ENCODE measurements at places on chromosomes 5 and 9. TPM values are rescaled to one million over a fixed set of nuclear protein-coding genes. Genes with fewer than 3 reads are reported as not detected.

- H3K4me3 ChIP-seq = no peak overlapping the region
- H3K27me3 ChIP-seq = no peaks in the 10 kb centered on the region
- no peaks in the 10 kb centered on the region for H3K36me3 ChIP-seq
- DNase-seq = peak; percentile 32
These were observed 27.4 kb downstream of the FAM219A start for GRCh38 chr9:34430843-34431437.

GRCh38 chr5:174745590-174746103 lies 21.3 kb downstream of the MSX2 start:
- no peak overlapping the region for H3K27ac ChIP-seq
- no peak overlapping the region for H3K4me3 ChIP-seq
- H3K27me3 ChIP-seq = peaks cover 12% of the 10 kb centered on the region
- no peak for DNase-seq
- H3K4me1 ChIP-seq = no peaks in the 10 kb centered on the region

DNA sequence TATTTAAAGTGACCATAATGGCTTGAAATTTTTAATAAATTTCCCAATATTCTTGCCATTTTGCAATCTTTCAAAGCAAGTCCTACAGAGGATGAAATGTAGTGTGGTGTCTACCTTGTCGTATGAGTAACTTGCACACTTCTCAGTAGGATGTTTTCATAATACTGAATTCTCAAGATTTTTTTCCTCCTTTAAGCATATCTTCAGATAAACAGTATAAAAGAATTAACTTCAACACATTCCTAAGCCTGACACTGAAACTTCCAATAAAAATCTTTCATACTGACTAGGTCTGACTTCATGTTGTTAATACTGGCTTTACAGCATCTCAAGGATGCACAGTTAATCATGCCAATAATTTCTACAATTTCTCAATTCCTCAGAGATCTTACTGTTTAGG lies 62.0 kb downstream of the DROSHA start:
- H3K4me1 ChIP-seq = no peaks in the 10 kb centered on the region
- no peak overlapping the region for H3K4me3 ChIP-seq
- H3K27ac ChIP-seq = no peak overlapping the region
- DNase-seq = no peak
- H3K36me3 ChIP-seq = peaks cover 3% of the 10 kb centered on the region

- H3K27me3 ChIP-seq = no peaks in the 10 kb centered on the region
- H3K4me1 ChIP-seq = peaks cover 9% of the 10 kb centered on the region
- H3K27ac ChIP-seq = peak overlapping the region; percentile 96
- no peak for DNase-seq
- H3K4me3 ChIP-seq = peak overlapping the region; percentile 95
- H3K36me3 ChIP-seq = no peaks in the 10 kb centered on the region
These were observed 632 bp upstream of the PRKAA1 start for GRCh38 chr5:40798801-40799210.

DNA sequence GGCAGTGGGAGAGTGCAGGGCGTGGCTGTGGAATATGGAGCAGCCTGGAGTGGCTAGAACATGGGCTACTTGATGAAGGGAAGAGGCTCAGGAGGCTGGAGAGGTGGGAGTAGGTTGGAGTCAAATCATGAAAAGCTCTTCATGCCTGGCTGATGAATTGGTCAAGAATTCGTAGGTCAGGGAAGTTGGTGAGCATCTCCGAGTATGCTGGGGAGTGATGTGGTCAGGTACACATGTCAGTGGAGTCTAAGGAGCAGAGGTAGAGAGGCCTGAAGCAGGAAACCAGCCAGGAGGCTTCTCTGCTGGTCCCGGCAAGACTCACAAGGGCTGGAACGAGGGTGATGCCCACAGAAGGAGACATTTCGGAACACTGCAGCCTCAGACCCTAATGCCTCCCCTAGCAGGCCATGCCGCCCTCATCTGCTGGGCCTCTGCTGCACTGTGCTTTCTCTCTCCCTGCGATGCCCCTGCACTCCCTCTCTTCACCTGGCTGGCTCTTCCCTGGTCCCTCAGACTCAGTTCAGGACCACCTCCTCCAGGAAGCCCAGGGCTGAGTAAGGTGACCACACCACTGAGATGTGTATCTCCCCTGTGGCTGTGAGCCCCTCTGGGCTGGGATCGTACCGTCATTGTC lies 33.6 kb downstream of the TMOD1 start:
- H3K4me3 ChIP-seq = no peak overlapping the region
- no peaks in the 10 kb centered on the region for H3K4me1 ChIP-seq
- H3K27me3 ChIP-seq = no peaks in the 10 kb centered on the region
- no peaks in the 10 kb centered on the region for H3K36me3 ChIP-seq

DNA sequence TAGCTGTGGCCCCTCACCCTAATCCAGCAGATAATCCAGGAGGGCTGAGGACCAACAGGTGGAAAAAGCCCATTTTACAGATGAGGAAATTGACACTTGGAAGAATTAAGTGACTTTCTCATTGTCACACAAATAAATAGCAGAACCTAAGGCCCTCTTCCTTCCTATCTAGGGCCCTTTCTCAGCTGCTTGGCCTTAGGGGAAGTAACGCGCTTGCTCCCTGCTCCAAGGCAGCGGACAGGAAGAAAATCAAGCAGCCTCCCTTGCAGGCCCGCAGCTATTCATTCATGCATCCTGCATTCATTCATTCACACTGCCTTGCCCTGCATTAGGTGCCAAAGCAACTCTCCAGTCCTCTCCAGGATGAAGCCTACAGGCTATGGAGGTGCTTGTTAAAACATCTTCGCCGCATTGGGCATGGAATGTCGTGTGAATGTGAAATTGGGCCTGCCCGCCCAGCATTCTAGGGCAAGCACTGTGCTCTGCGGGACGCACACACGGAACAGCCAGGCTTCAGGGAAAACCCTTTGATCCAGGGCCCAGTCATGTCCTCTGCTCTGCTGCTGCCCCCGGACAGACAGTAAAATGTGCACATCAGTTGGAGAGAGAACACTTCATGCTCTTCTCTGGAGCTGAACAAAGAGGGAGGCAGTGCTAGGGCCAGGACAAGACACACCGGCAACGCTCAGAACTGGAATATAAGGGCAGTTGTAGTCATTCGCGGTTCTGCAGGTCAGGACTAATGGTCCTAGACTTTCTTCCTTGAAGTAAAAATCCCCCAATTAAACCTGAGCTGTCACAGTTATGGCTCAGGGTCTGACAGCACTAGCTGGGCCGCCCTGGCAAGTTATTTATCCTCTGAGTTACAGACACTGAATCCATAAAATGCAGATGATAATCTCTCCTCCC lies 166.0 kb downstream of the COL23A1 start:
- H3K27ac ChIP-seq = no peak overlapping the region
- no peaks in the 10 kb centered on the region for H3K4me1 ChIP-seq
- H3K27me3 ChIP-seq = no peaks in the 10 kb centered on the region
- H3K36me3 ChIP-seq = no peaks in the 10 kb centered on the region

- no peak for DNase-seq
- no peaks in the 10 kb centered on the region for H3K4me1 ChIP-seq
- H3K4me3 ChIP-seq = no peak overlapping the region
- H3K27me3 ChIP-seq = peaks cover 8% of the 10 kb centered on the region
These were observed 4.8 kb upstream of the ACOT12 start for GRCh38 chr5:81398741-81399140.

DNA sequence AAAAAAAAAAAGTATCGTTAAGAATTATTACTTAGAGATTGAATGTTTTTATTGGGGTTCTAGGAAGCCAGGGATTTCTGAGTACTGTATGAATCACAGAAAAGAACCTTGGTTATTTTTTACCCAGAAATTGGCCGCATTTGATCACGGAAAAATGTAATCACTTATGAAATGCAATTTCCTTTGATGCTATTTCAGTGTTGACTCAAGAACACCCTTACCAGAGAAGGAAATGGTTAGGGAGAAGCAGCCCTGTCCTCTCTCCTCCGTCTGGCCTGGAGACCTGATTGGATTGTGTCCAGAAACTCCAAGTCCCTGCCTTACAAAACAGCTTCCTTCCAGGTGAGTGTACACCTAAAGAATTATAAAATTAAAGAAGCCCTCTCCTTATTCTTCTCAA lies 116.7 kb downstream of the MED10 start:
- H3K4me3 ChIP-seq = no peak overlapping the region
- DNase-seq = no peak
- H3K27ac ChIP-seq = no peak overlapping the region
- H3K27me3 ChIP-seq = no peaks in the 10 kb centered on the region
- H3K36me3 ChIP-seq = no peaks in the 10 kb centered on the region

DNA sequence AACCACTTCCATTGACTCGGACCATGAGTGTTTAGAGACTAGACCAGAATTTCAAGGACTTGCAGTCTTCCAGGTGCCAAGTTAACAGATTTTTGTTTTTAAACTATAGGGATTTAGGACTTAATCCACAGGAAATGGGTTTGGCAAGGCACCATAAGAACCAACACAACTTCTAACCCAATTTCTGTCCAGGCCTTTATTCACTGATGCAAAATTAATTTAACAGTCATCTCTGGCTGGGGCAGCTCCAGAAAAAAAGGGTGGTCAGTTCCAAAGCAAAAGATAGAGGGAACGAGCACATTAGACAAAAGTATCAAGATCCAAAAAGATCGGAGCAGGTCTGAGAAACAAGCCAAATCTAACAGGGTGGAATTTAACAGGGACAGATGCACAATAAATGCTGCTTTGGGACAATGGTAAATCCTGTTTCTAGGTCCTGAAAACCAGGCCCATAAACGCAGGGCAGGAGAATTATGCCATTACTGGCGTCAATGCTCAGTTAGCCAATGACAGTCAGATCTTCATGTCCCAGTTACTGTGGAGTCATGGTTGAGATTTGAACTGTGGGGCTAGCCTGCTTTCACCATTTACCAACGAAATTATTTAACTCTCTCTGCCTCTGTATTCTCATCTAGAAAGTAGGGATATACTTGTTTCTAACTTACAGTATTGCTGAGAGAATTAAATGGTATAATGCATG lies 590.8 kb upstream of the BRINP1 start:
- H3K4me1 ChIP-seq = no peaks in the 10 kb centered on the region
- H3K36me3 ChIP-seq = no peaks in the 10 kb centered on the region
- H3K27ac ChIP-seq = no peak overlapping the region
- no peak for DNase-seq

GRCh38 chr5:126126574-126126973 lies 296.6 kb upstream of the GRAMD2B start:
- no peaks in the 10 kb centered on the region for H3K27me3 ChIP-seq
- no peak overlapping the region for H3K4me3 ChIP-seq
- no peak for DNase-seq
- no peak overlapping the region for H3K27ac ChIP-seq
- H3K36me3 ChIP-seq = no peaks in the 10 kb centered on the region

DNA sequence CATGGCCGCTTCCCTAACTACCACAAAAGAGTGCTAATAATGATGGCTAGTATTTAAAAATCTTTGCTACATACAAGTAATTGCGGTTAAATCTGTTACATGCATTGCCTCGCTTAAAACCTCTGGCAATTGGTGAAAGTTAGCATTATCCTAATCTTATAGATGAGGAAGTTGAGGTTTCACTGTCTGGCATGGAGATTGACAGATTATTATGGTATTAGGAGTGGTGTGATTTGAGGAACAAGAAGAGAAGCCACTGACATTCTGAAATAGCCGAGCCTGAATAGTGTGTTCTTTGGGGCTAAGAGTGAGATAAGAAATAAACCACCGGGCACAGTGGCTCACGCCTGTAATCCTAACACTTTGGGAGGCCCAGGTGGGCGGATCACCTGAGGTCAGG lies 45.3 kb upstream of the DPYSL3 start:
- H3K4me3 ChIP-seq = no peak overlapping the region
- H3K27ac ChIP-seq = peak overlapping the region; percentile 18
- no peaks in the 10 kb centered on the region for H3K27me3 ChIP-seq
- no peaks in the 10 kb centered on the region for H3K4me1 ChIP-seq
- no peak for DNase-seq

GRCh38 chr5:74122979-74123590 lies 497.1 kb downstream of the ARHGEF28 start:
- no peaks in the 10 kb centered on the region for H3K27me3 ChIP-seq
- no peak overlapping the region for H3K27ac ChIP-seq
- DNase-seq = no peak
- no peak overlapping the region for H3K4me3 ChIP-seq
- H3K4me1 ChIP-seq = no peaks in the 10 kb centered on the region

- H3K4me1 ChIP-seq = no peaks in the 10 kb centered on the region
- DNase-seq = no peak
- H3K27ac ChIP-seq = no peak overlapping the region
- H3K4me3 ChIP-seq = no peak overlapping the region
- H3K27me3 ChIP-seq = peaks cover 77% of the 10 kb centered on the region
- H3K36me3 ChIP-seq = no peaks in the 10 kb centered on the region
These were observed 2.5 kb downstream of the IRX2 start for GRCh38 chr5:2748861-2749513.

GRCh38 chr5:113233606-113234005 lies 201.2 kb downstream of the TSSK1B start:
- no peak overlapping the region for H3K4me3 ChIP-seq
- no peaks in the 10 kb centered on the region for H3K27me3 ChIP-seq
- H3K4me1 ChIP-seq = no peaks in the 10 kb centered on the region
- H3K27ac ChIP-seq = no peak overlapping the region

GRCh38 chr9:98236901-98237487 lies 18.5 kb downstream of the TBC1D2 start:
- H3K27me3 ChIP-seq = no peaks in the 10 kb centered on the region
- H3K4me3 ChIP-seq = no peak overlapping the region
- H3K4me1 ChIP-seq = no peaks in the 10 kb centered on the region
- H3K27ac ChIP-seq = peak overlapping the region; percentile 4

- H3K4me1 ChIP-seq = no peaks in the 10 kb centered on the region
- no peak overlapping the region for H3K4me3 ChIP-seq
- no peaks in the 10 kb centered on the region for H3K36me3 ChIP-seq
- no peak for DNase-seq
- H3K27ac ChIP-seq = no peak overlapping the region
These were observed 206.6 kb downstream of the PALM2AKAP2 start for GRCh38 chr9:109986521-109986991.

- no peak overlapping the region for H3K27ac ChIP-seq
- no peaks in the 10 kb centered on the region for H3K36me3 ChIP-seq
- H3K4me3 ChIP-seq = no peak overlapping the region
These were observed 84.0 kb downstream of the MARCHF11 start for GRCh38 chr5:16095612-16096011.

GRCh38 chr5:127567026-127567768 lies 49.8 kb downstream of the PRRC1 start:
- H3K4me3 ChIP-seq = no peak overlapping the region
- no peaks in the 10 kb centered on the region for H3K4me1 ChIP-seq
- no peaks in the 10 kb centered on the region for H3K27me3 ChIP-seq
- no peak overlapping the region for H3K27ac ChIP-seq
- no peaks in the 10 kb centered on the region for H3K36me3 ChIP-seq

- H3K27ac ChIP-seq = no peak overlapping the region
- no peaks in the 10 kb centered on the region for H3K36me3 ChIP-seq
- H3K4me1 ChIP-seq = no peaks in the 10 kb centered on the region
- DNase-seq = no peak
- no peak overlapping the region for H3K4me3 ChIP-seq
These were observed 91.3 kb upstream of the APC start for GRCh38 chr5:112646139-112646936.

- no peak overlapping the region for H3K4me3 ChIP-seq
- H3K36me3 ChIP-seq = no peaks in the 10 kb centered on the region
- peak; percentile 72 for DNase-seq
- H3K27ac ChIP-seq = peak overlapping the region; percentile 70
- H3K4me1 ChIP-seq = peaks cover 6% of the 10 kb centered on the region
These were observed 46.2 kb upstream of the PWWP2A start for GRCh38 chr5:160165137-160166068.

- peak overlapping the region; percentile 88 for H3K27ac ChIP-seq
- peaks cover 3% of the 10 kb centered on the region for H3K4me1 ChIP-seq
- H3K36me3 ChIP-seq = no peaks in the 10 kb centered on the region
- no peak overlapping the region for H3K4me3 ChIP-seq
- H3K27me3 ChIP-seq = no peaks in the 10 kb centered on the region
These were observed 16.8 kb upstream of the PRLR start for GRCh38 chr5:35246900-35247647.

Gene FAM81B
- total RNA-seq = not detected

Gene SLC6A7
- total RNA-seq = 24.9 TPM

Gene PLPP7
- total RNA-seq = 1.1 TPM

Gene SPINK5
- 25.6 TPM for total RNA-seq

Gene PLAC8L1
- not detected for total RNA-seq

Gene CCNO
- 2.6 TPM for total RNA-seq

Gene BTNL9
- 5.3 TPM for total RNA-seq

Gene AGPAT2
- 197 TPM for total RNA-seq

Gene ZNF622
- total RNA-seq = 56.3 TPM
